ENCODE measurements at places on chromosomes 13 and 19.

- no peak for DNase-seq
Observed at GRCh38 chr13:85685436-85685835, 113.8 kb downstream of the SLITRK6 start.

DNA sequence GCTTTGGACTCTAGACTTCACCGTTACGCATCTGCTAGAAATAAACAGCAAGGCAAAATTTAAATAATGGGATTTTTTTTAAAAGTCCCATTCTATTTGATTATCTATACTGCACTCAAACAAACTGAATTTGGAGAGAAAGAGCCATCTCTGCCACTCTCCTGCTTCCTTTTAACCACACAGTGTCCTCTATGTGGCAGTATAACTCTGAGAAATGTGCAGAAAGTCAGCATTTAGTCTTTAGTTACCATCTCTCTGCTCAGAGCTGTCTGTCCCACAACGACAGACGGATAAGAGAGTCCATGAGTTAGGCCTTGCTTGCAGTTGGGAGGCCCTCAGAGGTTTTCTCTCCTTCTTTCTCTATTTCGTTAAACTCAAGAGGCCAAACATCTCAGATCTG, 21.2 kb downstream of the CCNA1 start:
- no peak for DNase-seq

DNA sequence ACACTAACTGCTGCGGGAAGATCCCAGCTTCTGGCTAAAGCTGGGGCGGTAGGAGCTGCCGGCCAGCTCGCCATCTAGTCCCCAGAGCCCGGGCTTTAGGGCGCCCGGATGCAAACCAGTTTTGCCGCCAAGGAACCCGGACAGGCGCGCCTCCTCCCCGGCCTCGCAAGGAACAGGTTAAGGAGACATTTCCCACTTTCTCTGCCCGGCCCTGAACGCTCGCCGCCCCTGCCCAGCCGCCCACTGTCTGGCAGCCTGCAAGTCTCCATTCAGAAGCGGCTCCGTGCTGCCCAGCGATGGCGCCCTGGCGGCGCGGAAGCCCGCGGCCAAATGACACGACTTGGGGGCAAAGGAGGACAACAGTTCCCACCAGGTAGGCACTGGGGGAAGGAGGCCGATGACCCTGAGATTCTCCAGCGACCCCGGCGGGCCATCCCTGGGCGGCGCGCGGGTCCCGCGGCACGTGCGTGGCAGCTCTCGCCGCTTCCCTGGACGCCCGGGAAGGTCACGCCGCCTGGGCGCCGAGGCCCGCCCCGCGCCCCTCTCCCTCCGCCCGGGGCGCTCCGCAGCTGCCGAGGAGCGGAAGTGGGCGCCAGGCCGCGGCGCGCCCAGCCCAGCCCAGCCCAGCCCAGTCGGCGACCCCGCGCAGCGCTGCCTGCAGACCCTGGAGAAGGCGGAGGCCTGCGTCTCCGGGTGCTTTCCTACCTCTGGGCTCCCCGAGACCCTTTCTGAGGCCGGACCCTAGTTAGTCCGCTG, 42.2 kb upstream of the HNRNPA1L2 start:
- DNase-seq: no peak

DNA sequence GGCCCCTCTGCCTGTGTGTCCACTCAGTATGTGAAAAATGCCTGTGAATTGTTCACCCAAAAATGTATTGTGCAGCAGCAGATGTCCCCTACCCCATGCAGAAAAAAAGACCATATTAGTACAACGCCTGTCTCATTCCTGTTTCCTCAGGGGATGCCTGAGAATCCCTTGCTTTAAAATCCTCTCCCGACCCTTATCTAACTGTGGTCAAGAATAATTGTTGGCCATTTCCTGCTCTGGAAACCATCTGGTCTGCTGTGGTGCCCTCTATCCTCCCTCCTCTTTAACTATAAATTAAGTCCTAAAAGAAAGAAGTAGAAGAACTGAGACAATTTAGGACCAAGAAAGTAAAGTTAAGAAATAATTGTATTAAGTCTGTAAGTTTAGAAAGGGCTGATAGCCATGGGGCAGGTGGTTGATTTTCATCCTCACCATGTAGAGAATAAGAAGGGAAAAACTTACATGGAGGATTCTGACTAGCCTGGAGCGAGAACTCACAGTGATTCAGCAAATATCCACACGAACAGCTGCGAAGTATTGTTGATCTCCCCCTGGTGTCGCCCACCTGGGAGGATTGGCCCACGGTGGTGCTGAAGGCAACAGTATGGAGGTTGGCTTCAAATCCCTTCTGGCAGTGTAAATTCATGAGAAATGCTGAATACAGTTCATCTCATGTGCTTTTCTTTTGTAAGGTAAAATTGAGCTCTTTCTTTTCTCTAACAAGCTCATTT, 85.6 kb downstream of the COL4A2 start:
- DNase-seq: no peak
